NCI-H2081 (cell line): ENCODE measurements at places on chromosomes 5 and 9.
A peak's percentile ranks its signal among the peaks of the same experiment; 100 is the strongest.

DNA sequence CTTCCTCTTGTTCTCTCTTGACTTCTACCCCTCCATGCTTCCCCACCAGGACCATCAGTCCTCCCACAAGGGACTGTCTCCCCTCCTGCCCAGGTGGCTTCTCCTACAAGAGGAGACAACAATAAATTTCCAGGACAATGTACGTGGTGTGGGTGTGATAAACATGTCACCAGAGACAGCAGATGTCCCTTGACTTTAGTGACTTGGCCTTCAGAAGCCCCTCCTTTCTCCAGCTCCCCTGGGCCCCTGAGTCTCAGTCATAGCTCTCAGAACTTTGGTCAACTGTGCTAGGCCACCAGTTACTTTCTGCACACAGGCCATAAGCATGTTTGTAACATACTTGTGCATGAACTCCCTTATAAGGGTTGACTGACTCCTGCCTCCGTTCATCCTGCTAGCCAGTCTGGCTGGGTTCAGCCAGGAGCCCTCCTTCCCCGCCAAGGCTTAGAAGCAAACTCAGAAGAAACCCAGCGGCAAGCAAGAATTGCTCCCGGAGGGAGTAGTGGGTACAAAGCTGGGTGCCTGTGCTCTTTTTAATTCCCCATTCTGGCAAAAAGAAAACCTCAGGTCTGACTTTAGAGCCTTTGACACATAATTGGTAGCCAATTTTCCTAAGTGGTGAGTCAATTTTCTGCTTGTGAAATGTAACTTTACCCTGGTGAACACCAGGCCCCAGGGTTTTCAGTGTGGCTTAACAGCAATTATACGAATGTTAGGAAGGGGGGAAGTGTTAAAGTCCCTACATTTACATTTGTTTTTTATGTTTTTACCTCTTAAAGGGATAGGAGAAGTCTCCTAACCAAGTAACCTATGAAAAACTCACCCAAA, 49.2 kb downstream of the EBF1 start:
- peak; percentile 59 for DNase-seq

DNA sequence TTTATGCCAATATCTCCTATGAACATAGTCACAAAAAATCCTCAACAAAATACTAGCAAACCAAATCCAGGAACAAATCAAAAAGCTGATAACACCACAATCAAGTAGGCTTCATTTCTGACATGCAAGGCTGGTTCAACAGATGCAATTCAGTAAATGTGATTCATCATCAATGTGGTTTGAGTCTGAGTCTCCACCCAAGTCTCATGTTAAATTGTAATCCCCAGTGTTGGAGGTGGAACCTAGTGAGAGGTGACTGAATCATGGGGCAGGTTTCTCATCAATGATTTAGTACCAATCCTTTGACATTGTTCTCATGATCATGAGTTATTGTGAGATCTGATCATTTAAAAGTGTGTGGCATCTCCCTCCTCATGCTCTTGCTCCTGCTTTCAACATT, 1072.7 kb downstream of the NR2F1-AS1 start:
- DNase-seq: no peak

DNA sequence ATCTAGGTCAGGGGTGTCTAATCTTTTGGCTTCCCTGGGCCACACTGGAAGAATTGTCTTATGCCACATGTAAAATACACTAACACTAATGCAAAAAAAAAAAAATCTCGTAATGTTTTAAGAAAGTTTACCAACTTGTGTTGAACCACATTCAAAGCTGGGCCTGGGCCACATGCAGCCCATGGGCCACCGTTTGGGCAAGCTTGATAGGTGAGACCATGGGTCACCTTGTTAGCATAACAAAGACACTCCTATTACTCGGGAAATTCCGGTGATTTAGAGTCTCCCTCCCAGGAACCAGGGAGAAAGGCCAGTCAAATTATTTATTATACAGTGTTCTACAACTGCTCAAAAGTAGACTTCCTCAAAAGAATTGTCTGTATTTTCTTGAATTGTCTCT, 12.7 kb downstream of the RECK start:
- DNase-seq: no peak

GRCh38 chr5:95848701-95849100, 26.2 kb upstream of the GLRX start:
- DNase-seq: no peak
